A549 treated with ZK216348 at 1 μM for 4 hours (cell line): ENCODE measurements at places on chromosomes 5 and 9. TPM values are rescaled to one million over a fixed set of nuclear protein-coding genes. Genes with fewer than 3 reads are reported as not detected.

Gene ORM2
- total RNA-seq, result not detected in 5 replicates

Gene C9orf50
- not detected in 5 replicates for total RNA-seq

Gene TAF11L13
- not detected in 5 replicates for total RNA-seq

Gene DPYSL3
- 16.2 to 20.7 TPM (median 18.0 TPM) in 5 replicates for total RNA-seq

Gene NR2F1-AS1
- 2.9 to 4.6 TPM (median 4.1 TPM) in 5 replicates for total RNA-seq

Gene EHMT1
- 33.7 to 50.4 TPM (median 47.4 TPM) in 5 replicates for total RNA-seq

Gene GMCL2
- total RNA-seq, result not detected in 5 replicates

Gene CDH9
- not detected in 5 replicates for total RNA-seq

Gene CARD9
- 0.85 to 2.3 TPM (median 1.0 TPM) in 5 replicates for total RNA-seq

Gene PCDHGB7
- total RNA-seq, result 0.05 to 0.08 TPM (median 0.06 TPM) in 3 of 5 replicates, not detected in the others

Gene CFAP90
- total RNA-seq, result 0.43 to 0.74 TPM (median 0.56 TPM) in 5 replicates

Gene GABRB2
- not detected in 5 replicates for total RNA-seq

Gene PRRT1B
- 0.42 to 0.89 TPM (median 0.70 TPM) in 5 replicates for total RNA-seq

Gene SLC36A2
- total RNA-seq, result not detected in 5 replicates

Gene TTC1
- total RNA-seq, result 64.2 to 87.3 TPM (median 67.6 TPM) in 5 replicates

Gene PTGS1
- 1.3 to 1.6 TPM (median 1.6 TPM) in 5 replicates for total RNA-seq

Gene BARX1
- total RNA-seq, result 6.4 to 13.6 TPM (median 11.7 TPM) in 5 replicates

Gene PAEP
- 0.20 to 0.41 TPM in 2 of 5 replicates, not detected in the others for total RNA-seq

Gene MRRF
- total RNA-seq, result 65.6 to 83.3 TPM (median 69.2 TPM) in 5 replicates

Gene TGFBI
- 1,493 to 2,078 TPM (median 1,745 TPM) in 5 replicates for total RNA-seq

Gene DMRT3
- not detected in 5 replicates for total RNA-seq

Gene ANXA2R
- 1.9 to 3.9 TPM (median 3.2 TPM) in 5 replicates for total RNA-seq

Gene RIMOC1
- 6.0 to 13.1 TPM (median 10.0 TPM) in 5 replicates for total RNA-seq

Gene LHX3
- total RNA-seq, result 0.09 to 0.14 TPM (median 0.12 TPM) in 4 of 5 replicates, not detected in the other

Gene PCDHGC4
- not detected in 5 replicates for total RNA-seq

Gene SLC1A1
- total RNA-seq, result 0.89 to 1.6 TPM (median 1.3 TPM) in 5 replicates

Gene CD74
- not detected in 5 replicates for total RNA-seq

Gene EIF4E1B
- not detected in 5 replicates for total RNA-seq

Gene P4HA2
- 40.8 to 52.0 TPM (median 44.3 TPM) in 5 replicates for total RNA-seq

Gene PPP1R26
- total RNA-seq, result 10.5 to 21.5 TPM (median 20.0 TPM) in 5 replicates

Gene SH3TC2
- total RNA-seq, result 0.23 to 1.3 TPM (median 0.72 TPM) in 5 replicates

Gene HRH2
- total RNA-seq, result 0.46 to 0.73 TPM (median 0.51 TPM) in 5 replicates

Gene FOXD4
- total RNA-seq, result 0.34 to 0.94 TPM (median 0.49 TPM) in 5 replicates

Gene SPATA31E1
- not detected in 5 replicates for total RNA-seq

Gene PCDHB13
- 0.06 to 0.20 TPM (median 0.08 TPM) in 4 of 5 replicates, not detected in the other for total RNA-seq

Gene EGFLAM
- 0.26 TPM in 1 of 5 replicates, not detected in the others for total RNA-seq

Gene SMIM33
- total RNA-seq, result not detected in 5 replicates

Gene GRM6
- not detected in 5 replicates for total RNA-seq

Gene KIF4B
- total RNA-seq, result not detected in 5 replicates

Gene ZNF483
- 0.41 to 1.2 TPM (median 0.93 TPM) in 5 replicates for total RNA-seq

Gene DMRT2
- total RNA-seq, result 0.12 to 0.17 TPM in 2 of 5 replicates, not detected in the others

Gene F2R
- 28.3 to 56.4 TPM (median 49.9 TPM) in 5 replicates for total RNA-seq

Gene SLC24A2
- total RNA-seq, result not detected in 5 replicates

Gene WDR31
- total RNA-seq, result 0.94 to 1.5 TPM (median 1.2 TPM) in 5 replicates
